ENCODE measurements at places on chromosomes 6 and 20.

DNA sequence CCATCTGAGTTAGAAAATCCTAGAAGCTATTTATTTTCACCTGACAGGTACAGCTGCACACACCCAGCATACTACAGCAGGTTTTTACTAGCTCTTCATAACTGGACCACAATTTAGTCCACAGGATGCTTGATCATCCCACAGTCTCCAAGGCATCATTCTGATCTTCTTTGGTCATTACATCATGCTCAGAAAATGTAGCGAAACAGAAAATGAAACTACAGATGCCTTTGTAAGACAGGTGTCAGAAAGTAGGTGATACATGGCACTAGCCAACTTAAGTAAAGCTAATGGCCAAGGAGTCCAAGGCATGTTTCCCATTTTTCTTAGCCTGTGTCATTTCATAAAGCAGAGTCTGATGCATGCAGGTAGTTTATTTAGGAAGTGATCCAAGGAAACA lies 102.3 kb downstream of the HTR1B start:
- no peak for DNase-seq

GRCh38 chr6:11755725-11756124 lies 22.9 kb downstream of the ADTRP start:
- DNase-seq = no peak

DNA sequence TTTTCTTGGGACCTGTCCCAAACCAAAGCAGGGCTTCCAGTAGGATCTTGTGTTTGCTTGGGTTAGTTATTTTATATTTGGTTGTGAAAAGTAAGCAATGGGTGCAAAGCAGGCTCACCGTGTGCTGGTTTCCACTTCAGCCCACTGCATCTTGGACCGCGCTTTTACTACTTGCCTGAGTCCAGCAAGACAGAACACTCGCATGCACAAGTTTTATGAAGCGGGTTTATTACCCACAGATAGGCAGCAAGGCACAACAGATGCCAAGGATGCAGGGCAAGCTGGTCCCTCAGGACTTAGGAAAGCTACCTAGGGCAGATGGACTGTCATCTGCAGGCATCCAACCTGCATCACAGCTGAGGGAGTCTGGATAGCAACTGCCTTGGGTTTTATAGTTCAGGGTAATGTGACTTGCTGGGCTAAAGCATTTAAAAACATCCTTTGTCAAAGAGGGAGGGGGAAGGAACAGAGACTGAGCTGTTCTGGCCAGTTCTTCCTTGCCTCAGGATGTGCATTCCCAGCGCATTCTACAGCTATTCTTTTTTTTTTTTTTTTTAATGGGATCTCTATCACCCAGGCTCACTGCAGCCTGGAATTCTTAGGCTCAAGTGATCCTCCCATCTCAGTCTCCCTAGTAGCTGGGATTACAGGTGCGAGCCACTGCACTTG lies 18.5 kb downstream of the CITED2 start:
- DNase-seq = no peak

- peak; percentile 62 for DNase-seq
These were observed 53.9 kb upstream of the TAGAP start for GRCh38 chr6:159098636-159099106.

- DNase-seq = no peak
These were observed 81.4 kb downstream of the ANKS1A start for GRCh38 chr6:34970488-34970887.

DNA sequence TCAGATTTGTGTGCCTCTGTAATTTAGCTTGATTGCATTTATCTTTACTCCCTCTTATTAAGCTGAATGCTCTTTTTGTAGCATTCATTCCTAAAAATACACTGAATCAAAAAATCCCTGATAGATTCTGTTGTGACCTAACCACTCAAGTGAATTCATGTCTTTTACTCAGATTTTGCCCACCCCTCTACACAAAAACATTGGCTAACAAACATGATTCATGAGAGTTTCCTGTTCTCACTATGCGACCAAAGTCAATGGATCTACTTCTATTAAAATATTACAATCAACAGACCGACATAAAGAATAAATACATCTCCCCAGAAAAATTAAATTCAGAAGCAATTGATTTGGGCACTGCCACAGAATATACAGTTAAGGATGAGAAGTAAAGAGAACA lies 99.5 kb upstream of the THEMIS start:
- no peak for DNase-seq

DNA sequence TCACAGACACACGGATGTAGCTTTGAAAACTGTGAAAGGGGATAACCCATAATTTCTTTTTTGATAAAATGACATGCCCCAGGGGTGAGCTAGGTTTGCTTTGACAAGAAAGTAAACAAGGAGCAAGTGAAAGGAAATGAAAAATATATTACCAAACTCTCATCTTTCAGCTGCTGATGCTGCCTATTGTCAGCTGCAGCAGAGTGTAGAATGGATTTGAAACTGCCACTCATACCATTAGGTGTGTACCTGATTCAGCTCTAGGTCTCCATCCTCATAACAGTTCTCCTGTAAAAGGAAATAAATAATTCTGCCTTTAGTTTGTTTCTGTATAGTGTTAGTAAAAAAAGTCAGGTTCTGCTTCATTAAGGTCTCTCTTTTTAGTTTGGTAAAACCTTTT lies 415.1 kb upstream of the MARCKS start:
- DNase-seq = no peak

DNA sequence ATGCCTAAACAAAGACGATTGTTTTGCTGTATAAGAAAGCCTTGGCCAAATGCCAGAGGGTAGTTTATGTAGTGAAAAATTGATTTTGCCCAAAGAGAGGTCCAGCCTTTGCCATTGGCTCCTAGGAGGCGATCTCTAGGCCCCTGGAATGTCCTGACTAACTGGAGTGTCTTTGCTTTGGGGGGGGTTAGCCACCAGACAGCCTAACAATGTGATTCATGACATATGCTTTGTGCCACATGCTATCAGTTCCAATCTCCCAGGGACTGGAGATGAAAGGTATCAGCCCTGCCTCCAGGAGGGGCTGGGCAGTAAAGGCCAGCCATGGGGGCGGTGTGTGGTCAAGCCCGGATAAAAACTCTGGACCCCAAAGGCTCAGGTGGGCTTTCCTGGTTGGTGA lies 32.7 kb upstream of the TUBB2A start:
- no peak for DNase-seq

GRCh38 chr6:113744861-113745260 lies 112.3 kb upstream of the MARCKS start:
- no peak for DNase-seq

GRCh38 chr6:137823826-137824555 lies 43.1 kb upstream of the TNFAIP3 start:
- peak; percentile 83 for DNase-seq

GRCh38 chr20:13261460-13262301 lies 40.6 kb downstream of the ISM1 start:
- DNase-seq = peak; percentile 53

DNA sequence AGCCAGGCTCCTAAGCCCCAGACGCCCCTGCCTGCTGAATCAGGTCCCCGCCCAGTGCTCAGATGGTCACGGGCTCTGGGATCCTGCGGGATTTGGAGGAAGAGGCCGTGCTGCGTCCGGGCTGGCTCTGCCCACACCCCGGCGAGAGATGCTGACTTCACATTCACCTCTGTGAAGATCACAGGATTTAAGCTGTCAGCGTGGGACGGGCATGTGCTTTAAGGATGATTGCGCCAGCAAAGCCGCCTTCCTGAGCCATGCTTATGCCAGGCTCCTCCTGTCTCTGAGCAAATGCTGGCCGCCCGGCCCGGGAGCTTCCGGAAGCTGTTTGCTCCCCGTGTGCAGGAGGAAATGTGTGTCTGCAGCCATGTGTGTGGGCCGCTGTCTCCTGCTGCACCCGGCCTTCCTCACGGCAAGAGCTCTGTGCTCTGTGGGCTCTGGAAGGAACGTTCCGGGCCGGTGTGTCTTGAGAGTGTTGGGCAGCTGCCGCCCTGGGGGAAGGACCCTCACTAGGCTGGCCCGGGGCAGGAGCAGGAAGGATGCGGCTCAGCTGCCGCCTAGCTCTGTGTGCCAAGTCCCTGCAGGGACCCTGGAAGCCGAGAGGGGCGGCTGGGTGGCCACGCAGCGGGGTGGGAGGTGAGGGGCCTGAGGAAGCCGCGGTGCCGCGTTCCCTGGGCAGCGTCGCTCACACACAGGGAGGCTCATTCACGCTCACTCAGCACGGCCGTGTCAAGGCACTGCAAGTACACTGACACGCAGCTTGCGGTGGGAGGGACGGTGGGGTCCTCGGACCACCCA lies 19.0 kb upstream of the BHLHE23 start:
- no peak for DNase-seq

- no peak for DNase-seq
These were observed 15.6 kb upstream of the SLC22A1 start for GRCh38 chr6:160106010-160106409.

DNA sequence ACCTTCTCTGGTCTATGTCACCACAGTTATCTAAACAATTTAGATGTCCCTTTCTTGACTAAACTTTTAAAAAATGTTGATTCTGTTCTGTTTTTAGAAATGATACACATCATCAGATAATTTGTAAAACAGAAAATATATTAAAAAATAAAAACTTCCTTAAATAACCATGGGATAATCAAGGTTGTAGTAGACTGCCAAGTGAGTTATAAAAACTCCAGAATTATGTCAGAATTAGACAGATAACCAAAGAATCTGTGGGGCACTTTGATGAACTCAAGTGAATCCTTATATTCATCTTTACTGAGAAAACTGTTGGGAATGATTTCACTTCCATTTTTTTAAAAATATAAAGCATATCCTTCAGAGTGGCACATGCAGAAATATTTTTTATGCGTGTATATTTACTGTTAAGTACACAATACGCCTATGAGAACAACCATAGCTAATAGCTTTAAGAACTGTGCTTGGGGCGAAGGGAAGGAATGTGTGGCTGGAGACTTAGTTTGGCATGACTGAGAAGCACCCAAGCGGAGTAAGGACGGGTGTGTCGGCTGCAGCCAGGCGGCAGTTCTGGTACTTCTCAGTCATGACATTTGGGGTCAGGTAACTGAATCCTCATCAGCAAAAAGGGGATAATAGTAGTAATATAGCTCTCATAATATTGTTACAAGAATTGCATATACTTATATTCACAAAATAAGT lies 604.7 kb upstream of the CITED2 start:
- DNase-seq = no peak

DNA sequence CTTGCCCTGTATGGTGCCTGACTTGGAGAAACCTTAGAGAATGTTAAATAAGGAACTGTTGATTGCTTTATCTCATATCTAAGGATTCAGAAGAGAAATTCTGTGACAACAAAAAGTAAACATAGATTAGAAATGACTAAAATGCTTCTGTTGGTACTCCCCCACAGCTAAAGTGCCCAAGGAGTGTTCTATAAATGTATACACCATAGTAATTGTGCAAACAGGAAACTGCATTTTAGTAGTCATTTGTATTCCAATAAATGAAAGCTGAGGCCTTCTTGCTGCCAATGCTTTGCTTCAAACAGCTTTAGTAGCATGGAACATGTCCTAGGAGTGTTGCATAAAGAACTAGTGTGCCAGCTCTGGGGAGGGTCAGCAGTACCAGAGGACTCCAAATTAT lies 343.7 kb upstream of the IRAK1BP1 start:
- no peak for DNase-seq

- DNase-seq = no peak
These were observed 101.5 kb downstream of the SGK1 start for GRCh38 chr6:134216301-134217010.

GRCh38 chr6:35051396-35051795 lies 89.7 kb downstream of the TCP11 start:
- no peak for DNase-seq

GRCh38 chr6:149727793-149728498 lies 10.0 kb upstream of the LATS1 start:
- DNase-seq = no peak

DNA sequence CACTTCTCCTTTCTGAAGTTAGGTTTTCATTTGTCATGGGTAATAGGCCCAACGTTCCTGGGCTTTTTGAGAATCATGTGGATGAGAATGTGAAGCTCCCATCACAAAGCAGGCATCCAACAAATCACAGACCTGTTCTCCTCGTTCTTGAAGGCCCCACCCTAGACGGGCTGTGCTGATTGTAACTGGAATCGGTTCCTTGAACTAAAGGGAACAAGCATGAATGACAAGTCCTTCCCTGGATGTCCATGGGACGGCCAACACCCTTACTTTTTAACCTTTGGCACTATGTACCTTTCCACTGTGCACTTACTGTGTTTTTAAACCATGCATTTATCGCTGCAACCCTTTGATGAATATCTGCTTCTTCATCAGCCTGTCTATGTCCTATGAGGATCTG lies 438.2 kb downstream of the CD83 start:
- no peak for DNase-seq

- DNase-seq = no peak
These were observed 4.5 kb downstream of the CST11 start for GRCh38 chr20:23448167-23448566.

DNA sequence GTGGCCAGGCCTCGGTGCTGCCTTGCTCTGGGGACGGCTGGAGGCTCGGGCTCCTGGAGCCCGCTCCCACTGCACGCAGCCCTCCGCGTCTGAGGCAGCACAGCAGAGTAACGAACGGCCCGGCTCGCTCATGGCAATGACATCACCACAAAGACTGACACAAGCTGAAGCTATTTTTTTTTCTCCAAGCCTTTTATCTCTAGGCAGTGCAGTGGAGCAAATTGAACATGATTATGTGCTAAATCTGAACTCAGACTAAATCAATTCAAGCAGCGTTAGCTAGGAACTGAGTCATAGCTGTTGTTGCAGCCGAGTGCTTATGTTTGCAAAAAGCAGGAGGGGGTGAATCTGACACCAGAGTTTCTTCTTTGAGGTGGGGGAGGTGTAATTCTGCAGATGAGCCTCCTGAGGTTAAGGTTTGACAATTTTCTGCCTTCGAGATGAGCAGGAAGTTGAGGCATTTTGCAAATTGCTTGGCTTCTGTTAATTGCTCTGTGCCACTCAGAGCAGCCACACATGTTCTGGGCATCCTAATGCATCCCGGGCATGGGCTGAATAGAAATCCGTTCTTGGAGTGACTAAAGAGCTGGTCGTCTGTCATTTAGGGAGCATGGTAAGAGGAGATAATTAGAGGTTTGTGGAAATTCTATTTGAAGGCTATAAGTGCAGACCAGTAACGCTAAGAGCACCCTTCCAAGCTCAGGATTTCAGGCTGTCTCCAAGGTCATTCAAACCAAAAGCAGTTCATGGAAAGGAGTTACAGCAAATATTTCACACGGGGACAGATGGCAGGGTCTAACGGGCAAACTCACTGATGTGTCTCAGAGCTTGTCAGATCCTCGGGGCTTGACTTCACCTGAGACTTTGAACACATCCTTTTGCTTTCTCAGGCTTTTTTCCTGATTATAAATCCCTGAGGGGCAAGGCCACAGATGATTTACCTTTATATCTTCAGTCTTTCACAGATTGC lies 155.1 kb upstream of the ENPP5 start:
- no peak for DNase-seq

DNA sequence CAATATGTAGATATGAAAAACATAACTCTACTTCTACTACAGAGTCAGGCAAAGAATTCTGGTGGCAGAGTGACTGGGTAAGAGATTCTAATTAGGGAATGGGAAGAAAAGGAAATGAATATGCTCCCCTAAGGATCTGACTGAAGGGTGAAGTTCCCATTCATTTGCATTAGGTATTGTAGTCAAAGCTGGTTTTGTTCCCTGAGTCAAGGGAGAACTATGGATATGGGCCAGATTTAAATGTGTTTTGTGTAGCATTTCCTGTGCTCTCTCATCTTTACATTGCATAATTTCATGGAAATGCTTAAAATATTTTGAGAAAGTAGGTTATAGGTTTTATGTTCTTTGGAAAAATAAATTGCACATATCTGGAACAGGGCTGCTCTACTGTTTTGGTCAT lies 299.7 kb downstream of the BTBD3 start:
- no peak for DNase-seq

Measured in T-helper 17 cell (primary cell).